ENCODE measurements at places on chromosomes 11 and 22. TPM values are rescaled to one million over a fixed set of nuclear protein-coding genes. Genes with fewer than 3 reads are reported as not detected.

The XNDC1N gene
- 5.8 TPM for total RNA-seq

The HPS5 gene
- total RNA-seq = 26.5 TPM

The DERL3 gene
- total RNA-seq = 0.94 TPM

The CLMP gene
- 26.9 TPM for total RNA-seq

The ZBTB16 gene
- 142 TPM for total RNA-seq

The TMEM218 gene
- 19.9 TPM for total RNA-seq

The KRTAP5-9 gene
- total RNA-seq = 0.55 TPM

The OLFML1 gene
- 1.2 TPM for total RNA-seq

The TSSK2 gene
- not detected for total RNA-seq

The RIC3 gene
- 20.5 TPM for total RNA-seq

The IFITM2 gene
- total RNA-seq = 84.1 TPM

The UPK3A gene
- total RNA-seq = not detected

The FAM180B gene
- total RNA-seq = 1.7 TPM

The BSX gene
- not detected for total RNA-seq

The FAM227A gene
- 0.89 TPM for total RNA-seq

The APOC3 gene
- total RNA-seq = 36.5 TPM

The SCGB1D2 gene
- total RNA-seq = 1,370 TPM

The SELENOH gene
- 66.3 TPM for total RNA-seq

The APOA1 gene
- 2.9 TPM for total RNA-seq

The MS4A15 gene
- not detected for total RNA-seq

The CASP4 gene
- 272 TPM for total RNA-seq

Measured in suprapubic skin (tissue), 4 donors.